ENCODE measurements at places on chromosomes 2 and 18.

DNA sequence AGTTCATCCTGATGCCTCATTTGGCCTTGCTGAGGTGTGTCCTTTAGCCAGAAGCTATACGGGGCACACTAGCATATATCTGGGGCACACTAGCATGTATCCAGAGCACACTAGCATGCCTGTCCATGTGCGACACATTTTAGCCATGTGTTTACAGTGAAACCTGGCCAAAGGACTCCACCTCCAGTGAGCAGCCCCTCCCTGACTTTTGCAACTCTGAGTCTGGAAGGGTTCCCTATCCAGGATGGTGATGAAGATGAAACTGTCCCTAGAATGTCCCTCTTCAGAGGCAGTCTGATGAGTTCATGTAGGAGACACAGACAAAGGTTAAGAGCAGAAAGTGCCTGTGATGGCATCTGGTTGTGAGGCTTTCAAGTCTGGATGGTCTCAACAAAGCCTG lies 61.4 kb upstream of the LGALSL start:
- no peak for DNase-seq

DNA sequence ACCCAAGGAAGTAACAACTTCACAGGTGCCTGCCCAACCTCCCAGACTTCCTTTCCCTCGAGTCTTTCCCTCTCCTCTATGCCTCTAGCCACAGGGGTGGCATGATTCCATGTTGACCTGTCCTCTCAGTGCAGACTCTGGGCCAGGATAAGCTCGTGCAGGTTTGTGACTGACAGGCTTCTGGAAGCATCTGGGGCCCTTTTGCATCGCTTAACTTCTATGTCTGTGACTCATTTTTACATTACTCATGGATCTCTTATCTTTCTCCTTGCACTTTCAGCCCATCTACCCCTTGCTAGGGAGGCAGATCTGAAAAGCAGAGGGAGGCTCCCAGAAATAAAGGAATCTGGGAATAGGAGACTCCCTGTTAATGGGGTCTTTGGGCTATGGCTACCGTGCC lies 98.5 kb upstream of the RIOK3 start:
- DNase-seq = no peak

- DNase-seq = no peak
These were observed 137.9 kb upstream of the VRK2 start for GRCh38 chr2:57908736-57909161.

DNA sequence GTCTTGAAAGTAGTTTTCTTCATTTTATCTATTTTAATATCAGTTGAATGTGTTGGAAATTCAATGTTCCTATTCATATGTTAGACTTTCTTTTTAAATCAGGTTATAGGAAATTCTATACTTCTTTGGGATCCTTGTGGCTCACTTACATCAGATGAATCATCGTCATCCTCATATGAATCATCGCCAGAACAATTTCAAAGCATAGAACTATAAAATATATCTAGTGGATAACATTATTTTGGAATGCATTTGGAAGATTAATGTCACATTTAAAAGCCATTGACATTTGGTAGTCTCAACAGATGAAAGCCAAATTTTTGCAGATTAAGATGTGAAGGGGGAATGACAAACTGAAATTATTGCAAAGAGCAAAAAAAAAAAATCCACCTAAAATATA lies 94.1 kb downstream of the FAM161A start:
- no peak for DNase-seq

- DNase-seq = no peak
These were observed 66.9 kb downstream of the TRAPPC12 start for GRCh38 chr2:3446381-3446780.

- DNase-seq = no peak
These were observed 11.0 kb downstream of the TTN start for GRCh38 chr2:178796079-178796677.

DNA sequence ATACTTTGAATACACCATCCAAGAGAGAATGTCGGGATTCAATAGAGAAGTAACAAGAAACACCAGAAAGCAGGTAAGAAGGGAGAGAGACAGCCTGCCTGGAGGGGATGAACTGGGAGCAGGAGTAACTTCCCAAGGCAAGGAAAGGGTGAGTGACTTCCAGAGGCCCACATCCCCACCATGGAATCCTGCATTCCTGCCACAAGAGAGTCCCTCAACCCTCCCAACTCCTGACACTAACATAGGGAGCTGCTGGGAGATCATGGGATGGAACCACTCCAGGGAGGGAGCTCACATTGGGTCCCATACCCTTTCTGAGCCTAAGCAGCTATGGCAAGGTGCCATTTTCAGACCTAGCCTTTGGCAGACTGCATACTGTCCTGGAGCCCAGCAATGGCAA lies 5.5 kb upstream of the TMEM163 start:
- DNase-seq = no peak

DNA sequence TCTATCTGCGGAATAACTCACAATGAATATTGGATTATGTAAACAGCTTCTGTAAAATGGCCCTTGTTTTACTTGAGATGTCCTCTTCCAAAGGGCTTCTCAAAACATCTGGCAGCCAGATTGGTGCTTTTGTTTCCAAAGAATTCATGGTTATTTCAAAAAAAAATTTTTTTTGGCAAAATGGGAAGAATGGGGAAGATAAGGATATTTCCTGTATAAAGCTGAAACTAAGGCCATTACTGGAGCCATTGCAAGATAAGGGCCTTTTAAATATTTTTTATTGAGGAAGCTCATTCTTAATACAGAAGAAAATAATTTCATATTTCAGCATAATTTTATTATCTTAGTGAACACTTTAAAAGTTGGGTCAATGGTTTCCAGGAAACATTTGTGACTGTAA lies 259.1 kb downstream of the GALNT13 start:
- DNase-seq = no peak

GRCh38 chr2:15957881-15958713 lies 17.7 kb downstream of the MYCN start:
- DNase-seq = no peak

GRCh38 chr18:10526561-10526949 lies 728 bp downstream of the NAPG start:
- DNase-seq = no peak

DNA sequence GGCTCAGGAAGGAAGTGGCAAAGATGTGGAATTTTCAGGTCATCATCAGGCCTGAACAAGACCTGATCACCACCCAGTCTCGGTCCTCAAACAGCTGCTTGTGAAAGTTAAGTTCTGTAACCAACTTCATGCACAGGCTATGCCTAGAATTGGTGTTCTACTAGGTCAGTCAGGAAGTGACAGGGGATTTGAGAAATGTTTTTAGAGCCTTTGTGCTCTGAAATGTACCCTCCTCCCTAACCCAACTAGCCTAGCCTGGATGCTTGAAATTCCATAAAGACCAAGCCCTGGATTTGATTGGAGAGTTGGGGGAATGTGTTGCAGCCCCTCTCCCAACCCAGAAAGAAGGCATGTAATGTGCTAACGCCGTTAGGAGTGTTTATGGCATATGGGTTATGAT lies 63.3 kb downstream of the TGOLN2 start:
- DNase-seq = no peak

- DNase-seq = no peak
These were observed 175.6 kb downstream of the PRKCE start for GRCh38 chr2:45826884-45827635.

DNA sequence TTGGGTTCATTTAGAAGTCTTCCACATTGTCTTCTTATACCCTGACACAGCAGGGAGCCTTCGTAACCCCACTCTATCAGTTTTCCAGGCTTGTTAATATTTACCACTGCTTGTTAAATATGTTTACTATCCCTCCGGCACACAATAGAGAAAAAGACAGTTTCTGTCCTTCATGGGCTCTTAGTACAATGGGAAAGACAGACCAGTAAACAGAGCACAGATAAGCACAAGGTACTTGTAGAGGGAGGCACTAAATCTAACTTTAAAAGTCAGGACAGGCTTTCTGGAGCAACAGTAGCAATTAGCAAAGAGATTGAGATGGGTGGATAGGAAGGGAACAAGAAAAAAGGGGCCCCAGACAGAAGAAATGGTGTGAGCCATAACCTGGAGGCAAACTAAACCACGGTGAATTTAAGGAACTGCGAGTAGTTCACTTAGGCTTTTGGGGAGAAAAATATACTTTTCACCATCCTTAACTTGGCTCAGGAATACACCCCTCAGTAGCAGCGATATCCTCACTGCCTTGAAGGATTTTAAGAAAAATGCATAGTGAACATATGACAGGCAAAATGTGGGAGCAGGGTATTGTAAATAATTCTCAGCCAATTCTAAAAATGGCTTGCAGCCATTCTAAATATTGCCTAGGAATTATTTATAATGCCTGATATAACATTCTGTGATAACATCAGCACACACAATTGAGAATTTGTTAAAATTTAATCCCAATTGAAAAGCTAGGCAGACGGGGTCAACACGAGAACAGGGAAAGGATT lies 383.7 kb downstream of the CDH2 start:
- DNase-seq = no peak

DNA sequence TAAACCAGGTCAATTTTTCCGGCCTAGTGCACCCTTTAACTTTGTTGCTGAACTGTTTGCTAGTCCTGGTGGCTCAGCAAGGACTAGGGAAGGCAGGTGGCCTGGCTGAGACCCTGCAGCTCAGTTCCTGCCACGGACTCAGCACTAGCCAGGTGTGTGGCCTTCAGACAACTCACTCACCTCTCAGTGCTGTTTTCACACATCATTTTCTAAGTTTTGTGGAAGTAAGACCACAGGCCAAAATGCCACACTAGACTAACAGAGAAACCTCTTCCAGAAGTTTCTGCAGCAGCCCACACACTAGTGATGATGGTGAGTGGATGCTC lies 65.9 kb upstream of the SLC1A4 start:
- DNase-seq = no peak

DNA sequence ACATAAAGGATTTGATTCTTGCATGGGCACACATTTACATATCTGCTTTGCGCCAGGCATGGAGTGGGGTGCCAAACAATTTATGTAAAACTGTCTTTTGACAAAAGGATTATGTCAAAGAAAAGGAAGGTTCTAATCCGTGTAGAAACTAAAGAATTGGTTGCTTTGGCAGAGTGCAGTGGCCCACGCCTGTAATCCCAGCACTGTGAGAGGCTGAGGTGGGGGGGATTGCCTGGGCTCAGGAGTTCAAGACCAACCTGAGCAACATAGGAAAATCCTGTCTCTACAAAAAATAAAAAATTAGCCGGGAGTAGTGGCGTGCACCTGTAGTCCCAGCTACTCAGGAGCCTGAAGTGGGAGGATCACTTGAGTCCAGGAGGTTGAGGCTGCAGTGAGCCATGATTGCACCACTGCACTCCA lies 1.1 kb upstream of the MTERF4 start:
- no peak for DNase-seq

- DNase-seq = no peak
These were observed 112.6 kb downstream of the CHN1 start for GRCh38 chr2:174892546-174892945.

DNA sequence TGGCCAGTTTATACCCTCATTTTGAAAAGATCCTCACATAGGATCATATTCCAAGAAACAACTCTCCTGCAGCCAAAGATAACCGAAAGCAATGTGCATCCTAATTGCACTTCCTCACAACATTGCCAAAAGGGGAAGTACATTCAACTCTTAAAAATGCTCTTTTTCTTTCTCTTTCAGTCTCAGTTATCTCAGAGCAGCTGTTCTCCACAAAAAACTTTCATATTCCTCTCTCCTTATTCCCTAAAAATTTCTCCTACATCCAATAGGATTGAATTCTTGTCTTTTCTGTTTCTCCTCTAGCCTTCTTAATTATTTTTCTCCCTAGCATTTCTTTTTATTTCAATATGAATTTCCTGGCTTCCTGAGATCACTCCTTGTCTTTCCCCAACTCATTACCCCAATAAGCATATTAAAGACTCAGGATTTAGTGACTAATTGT lies 7.4 kb upstream of the VRK2 start:
- DNase-seq = no peak

DNA sequence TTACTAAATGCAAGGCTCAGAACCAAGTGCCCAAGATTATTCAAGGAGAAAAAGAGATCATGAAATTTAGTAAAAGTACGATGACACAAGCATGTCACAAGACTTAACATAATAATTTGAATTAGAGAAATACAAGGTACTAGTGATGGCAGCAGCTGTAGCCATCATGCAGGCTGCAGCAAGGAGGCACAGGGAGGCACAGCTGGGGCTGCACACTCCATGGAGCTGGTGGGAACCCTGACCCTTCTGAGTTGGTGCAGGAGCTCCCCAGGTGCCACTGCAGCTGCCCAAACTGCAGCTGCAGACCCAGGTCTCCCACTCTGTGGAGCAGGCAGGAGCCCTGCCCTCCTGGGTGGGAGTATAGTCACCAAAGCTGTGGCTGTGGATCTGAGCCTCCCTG lies 46.0 kb downstream of the COL3A1 start:
- DNase-seq = no peak

DNA sequence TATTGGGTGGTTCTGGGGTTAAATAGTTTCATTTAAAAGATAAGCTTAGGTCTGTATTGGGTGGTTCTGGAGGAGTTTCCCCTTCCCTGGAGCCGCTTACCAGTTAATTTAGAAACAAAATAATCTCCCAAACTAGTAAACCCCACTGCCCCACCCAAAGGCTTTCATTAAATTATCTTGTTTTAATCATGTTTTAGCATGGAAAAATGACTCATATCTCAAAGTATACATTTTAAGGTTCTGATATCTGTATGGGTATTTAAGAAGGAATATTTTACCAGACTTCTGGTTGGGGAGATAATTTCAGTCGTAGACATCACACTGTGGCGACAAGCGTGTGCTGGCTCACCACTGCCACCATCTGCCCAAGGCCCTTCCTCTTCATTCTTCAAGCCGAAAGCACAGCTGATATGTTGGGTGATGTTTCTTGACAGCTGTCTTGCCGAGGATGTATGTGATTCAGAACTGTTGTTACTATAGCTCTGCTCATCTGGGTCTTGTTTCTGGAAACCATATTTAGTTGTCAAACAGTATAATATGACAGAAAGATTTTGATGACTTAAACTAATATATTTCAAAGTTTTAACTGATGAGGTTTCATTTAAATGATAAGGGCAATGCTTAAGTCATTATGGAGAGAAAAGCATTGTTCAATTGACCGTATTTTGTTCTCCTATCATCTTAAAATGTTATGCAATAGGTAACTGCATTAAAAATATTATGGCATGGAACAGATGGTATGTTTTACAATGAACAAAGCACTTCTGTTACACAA lies 5.1 kb downstream of the FIGLA start:
- DNase-seq = peak; percentile 64

DNA sequence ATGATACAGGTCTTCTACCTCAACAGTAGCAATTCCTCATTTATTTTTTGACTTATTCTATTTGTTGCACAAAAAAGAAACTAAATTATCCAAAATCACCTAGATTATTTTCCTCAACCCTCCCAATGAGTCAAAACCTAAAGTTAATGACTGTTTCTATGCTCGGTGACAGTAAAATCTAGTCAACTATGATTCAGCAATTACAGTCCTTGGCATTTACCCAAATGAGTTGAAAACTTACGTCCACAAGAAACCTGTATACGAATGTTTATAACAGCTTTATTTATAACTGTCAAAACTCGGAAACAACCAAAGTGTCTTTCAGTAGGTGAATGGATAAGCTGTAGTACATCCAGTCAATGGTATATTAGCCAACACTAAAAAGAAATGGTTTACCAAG lies 439.3 kb downstream of the CBLN2 start:
- DNase-seq = no peak

GRCh38 chr2:234363011-234363487 lies 133.8 kb downstream of the ARL4C start:
- no peak for DNase-seq
